BE2C (cell line): ENCODE measurements at places on chromosomes 13 and 19.

GRCh38 chr19:1259206-1259875, 9.8 kb upstream of the CIRBP start:
- DNase-seq, result peak; percentile 63

DNA sequence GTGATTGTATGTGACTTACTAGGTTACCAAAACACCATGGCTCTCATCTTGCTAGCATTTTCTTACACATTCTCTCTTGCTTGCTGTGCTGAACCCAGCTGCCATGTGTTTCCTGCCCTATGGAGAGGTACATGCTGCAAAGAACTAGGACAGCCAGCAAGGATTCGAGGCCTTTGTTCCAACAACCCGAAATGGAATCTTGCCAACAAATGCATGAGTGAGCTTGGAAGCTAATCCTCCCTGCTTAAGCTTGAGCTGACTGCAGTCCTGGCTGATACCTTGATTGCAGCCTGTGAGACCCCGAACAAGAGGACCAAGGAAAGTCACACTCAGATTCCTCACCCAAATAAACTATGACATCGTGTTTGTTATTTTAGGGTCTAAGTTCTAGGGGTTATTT, 651.2 kb downstream of the SLITRK6 start:
- peak; percentile 50 for DNase-seq

DNA sequence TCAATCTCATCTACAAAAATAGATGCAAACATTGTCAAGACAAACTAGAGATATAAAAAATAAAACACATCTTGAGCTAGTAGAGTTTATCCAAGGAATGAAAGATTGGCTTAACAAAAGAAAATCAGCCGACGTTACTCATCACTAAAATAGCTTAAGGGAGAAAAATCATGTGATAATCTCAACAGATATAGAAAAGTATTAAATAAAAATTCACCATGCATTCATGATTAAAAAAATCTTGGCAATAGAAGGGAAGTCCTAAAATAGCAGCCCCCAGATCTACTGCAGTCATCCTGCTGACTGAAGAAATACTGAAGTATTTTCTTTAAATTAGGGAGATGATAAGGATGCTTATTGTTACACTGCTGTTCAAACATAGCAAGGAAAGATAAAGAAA, 12.6 kb upstream of the DCLK1 start:
- DNase-seq, result no peak

- DNase-seq, result no peak
Observed at GRCh38 chr19:7676376-7676775, 514 bp upstream of the MCEMP1 start.

- no peak for DNase-seq
Observed at GRCh38 chr13:108033800-108034707, 181.3 kb downstream of the LIG4 start.

GRCh38 chr19:48340995-48341394, 15.6 kb downstream of the EMP3 start:
- DNase-seq, result no peak

DNA sequence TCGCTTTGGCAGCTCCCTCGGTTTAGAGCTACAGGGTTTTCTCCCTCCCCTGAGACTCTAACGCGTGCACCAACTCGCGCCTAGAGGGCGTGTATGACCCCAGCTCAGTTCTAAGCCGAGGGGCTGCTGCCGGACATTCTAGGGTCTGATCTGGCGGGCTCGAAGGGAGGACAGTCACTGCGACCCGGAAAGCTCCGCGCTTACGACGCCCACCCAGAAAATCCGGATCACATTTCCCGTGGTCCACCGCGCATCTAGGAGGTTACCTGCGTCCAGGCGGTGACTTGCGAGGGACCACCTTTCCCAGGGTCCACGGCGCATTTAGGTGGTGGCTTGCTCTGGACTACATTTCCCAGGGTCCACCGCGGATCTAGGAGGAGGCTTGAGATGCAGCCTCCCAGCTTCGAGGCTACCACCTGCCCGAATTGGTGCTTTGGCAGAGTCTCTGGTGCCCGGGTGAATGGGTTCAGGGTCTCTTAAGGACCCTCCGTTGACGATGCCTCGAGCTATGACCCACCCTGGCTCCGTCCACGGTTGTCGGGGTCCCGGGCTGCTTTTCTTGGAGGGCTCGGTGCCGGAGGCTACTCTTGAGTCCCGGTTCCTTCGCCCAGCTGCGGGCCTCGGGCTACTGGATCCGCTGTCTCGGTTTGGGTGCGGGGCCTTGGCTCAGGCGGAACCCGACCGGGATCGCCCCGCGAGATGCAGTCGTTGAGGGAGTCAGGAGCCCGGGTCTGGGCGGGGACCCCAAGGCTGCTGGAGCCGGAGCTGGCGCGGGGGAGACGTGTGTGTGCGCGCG, 30.5 kb downstream of the ZNF146 start:
- peak; percentile 34 for DNase-seq

GRCh38 chr13:23325191-23325590, 108.3 kb downstream of the SACS start:
- no peak for DNase-seq

DNA sequence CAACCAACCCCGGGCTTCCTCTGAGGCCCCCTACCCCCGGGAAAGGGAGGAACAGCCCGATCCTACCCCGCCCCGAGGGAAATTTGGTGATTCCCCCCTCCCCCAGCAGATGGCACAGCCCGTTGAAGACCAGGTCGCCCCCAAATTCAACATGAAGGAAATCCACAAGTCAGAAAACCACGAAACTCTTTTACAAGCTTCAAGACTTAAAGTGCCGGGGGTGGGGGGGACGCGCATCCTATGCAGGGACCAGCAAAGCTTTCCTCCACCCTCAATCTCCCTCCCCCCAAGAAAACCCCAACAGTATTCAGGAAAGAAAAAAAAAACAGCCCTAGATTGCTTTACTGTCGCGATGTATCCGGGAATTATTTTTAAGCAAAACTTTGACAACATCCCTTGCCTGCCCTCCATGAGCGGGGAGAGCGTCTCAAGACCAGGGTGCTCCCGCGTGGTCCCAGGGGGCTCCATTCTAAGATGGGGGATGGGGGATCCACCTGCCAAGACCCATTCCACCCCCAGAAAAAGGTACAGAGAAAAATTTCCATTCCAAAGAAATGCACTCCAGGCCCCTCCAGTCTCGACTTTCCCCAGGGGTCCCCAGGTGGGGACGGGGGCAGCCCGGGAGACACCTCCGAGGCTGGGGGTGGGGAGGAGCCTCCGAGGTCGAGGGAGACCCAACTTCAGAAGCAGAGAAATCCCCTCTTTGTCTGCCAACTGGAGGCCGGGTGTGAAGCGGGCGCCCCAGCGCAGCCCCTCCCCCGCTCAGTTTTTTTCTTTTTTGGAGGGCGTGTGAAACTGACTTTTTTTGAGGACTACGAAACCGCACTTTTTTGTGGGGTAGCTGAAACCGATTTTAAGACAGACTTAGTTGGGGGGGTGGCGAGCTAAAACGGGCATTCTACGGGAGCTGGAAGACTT, 1.5 kb downstream of the TCF3 start:
- DNase-seq, result peak; percentile 24

DNA sequence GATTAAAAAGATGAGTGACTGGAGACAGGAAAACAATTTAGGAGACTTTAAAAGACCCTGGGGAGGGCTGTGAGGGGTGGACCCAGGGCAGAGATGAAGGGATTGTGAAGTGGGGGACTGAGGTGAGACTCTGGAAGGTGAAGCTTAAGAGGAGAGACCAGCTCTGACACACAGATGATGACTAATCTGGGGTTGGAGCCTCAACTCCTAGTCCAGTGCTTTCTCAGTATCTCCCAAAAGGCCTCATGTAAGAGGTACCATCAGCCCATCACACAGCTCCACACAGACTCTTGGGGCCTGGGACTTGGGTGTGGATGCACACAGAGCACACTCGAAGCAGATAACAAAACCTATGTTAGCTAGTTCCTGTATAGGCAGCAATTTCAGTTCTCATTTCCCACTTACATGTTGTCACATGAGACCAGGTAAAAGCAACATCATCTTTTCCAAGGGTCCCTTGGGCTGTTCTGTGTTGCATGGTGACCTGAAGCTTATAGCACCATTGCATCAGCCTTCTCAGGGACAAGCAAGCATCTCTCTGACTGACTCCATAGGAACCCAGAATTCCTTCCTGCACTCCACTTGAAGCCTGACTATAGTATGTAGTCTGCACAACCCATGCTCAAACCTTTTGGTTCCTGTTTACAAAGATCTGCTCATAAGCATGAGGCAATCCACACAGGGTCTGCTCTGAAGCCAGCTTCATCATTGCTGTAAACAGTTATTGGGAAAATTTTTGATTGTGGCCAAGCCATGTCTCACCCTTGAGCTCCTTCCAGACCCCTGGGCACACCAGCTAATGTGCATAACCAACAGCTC, 88.6 kb upstream of the MYCBP2 start:
- no peak for DNase-seq

DNA sequence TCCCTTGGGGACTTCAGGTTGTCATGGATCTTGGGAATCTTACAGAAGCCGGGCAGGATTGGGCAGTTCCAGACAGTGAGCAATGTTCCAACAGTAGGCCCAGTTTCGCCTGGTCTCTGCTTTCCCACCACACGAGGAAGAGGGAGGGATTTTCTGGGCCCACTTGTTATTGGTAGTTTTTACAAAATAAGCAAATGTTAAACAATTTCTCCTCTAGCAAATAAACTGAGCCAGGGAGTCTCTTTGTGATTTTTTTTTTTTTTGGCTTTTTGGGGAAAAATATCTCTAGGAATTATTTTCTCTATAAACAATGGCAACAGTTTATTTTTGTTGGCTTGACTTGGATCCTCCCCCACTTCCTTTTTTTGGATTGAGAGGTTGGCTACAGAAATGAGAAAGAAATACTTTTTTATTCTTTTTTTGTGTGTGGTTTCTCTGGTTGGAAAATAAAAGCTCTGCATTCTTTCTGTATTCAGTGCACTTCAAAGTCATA, 89.3 kb downstream of the TM9SF2 start:
- DNase-seq, result no peak

- peak; percentile 78 for DNase-seq
Observed at GRCh38 chr19:801030-801860, 4.0 kb downstream of the PTBP1 start.

GRCh38 chr19:6713773-6714692, 6.4 kb downstream of the C3 start:
- no peak for DNase-seq

- peak; percentile 66 for DNase-seq
Observed at GRCh38 chr13:84865783-84866221, 933.4 kb downstream of the SLITRK6 start.

- peak; percentile 90 for DNase-seq
Observed at GRCh38 chr13:109869312-109870237, 83.2 kb upstream of the IRS2 start.

GRCh38 chr19:52724701-52725514, 9.9 kb downstream of the ZNF611 start:
- no peak for DNase-seq

DNA sequence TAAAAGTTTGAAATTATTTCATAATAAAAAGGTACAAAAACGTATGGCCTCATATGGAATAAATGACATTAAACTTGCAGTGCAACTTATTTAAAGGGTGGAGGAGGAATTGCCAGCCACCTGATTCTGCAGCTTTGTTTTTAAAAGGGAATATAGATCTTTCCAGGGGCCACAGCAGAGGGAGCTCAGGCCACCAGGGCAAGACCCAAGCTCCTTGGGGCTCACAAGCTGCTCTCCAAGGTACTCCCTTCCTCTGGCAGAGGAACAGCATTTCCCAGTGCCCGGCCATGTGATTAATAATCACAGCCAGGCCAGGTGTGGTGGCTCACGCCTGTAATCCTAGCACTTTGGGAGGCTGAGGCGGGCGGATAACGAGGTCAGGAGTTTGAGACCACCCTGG, 6.2 kb downstream of the ACOD1 start:
- no peak for DNase-seq

- no peak for DNase-seq
Observed at GRCh38 chr13:30900436-30900835, 5.6 kb upstream of the MEDAG start.

GRCh38 chr13:97130190-97130589, 91.9 kb upstream of the MBNL2 start:
- DNase-seq, result no peak

- no peak for DNase-seq
Observed at GRCh38 chr19:43337737-43338136, 15.7 kb upstream of the CD177 start.

- no peak for DNase-seq
Observed at GRCh38 chr19:2503521-2504109, 27.7 kb downstream of the GADD45B start.

DNA sequence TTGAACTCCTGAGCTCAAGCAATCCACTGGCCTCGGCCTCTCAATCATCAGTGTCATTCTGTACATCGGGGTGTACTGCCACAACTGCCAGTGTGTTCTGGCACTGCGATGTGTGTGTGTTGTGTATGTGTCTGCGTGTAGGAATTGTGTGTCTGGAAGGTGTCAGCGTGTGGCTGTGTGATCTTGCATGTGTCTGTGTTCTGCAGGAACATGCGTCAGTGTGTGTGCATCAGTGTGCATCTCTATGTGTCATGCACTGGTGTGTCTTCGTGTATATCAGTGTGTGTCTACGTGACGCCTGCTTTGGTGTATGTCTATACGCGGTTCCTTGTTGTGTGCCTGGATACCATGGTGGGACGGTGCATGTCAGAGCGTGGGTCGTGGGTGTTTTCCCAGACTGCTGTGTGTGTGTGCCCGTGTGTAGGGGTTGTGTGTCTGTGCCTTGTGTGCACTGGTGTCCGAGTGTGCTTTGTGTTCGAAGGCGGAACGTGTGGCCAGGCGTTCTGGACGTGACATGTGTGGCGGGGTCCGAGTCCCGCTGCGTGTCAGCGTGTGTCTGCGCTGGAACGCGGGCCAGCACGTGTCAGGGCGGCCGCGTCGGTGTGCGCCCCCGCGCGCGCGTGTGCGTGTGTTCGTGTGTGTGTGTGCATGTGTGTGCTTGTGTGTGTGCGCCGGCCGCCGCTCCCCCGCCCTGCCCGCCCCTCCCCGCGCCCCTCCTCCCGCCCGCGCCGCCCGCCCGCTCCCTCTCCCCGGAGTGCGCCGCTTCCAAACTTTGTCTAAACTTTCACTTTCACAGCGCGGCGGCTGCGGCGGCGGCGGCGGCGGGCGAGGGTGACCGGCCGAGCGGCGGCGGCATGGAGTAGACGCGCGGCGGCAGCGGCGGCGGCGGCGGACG, at the start of gene NFIX:
TSS of gene NFIX (plus strand) at position 775 of the 895 bp plus-strand sequence. CDS start 363 bp downstream, outside the sequence.
- peak; percentile 65 for DNase-seq

GRCh38 chr19:55341171-55341588, 1.5 kb downstream of the KMT5C start:
- DNase-seq, result peak; percentile 83

DNA sequence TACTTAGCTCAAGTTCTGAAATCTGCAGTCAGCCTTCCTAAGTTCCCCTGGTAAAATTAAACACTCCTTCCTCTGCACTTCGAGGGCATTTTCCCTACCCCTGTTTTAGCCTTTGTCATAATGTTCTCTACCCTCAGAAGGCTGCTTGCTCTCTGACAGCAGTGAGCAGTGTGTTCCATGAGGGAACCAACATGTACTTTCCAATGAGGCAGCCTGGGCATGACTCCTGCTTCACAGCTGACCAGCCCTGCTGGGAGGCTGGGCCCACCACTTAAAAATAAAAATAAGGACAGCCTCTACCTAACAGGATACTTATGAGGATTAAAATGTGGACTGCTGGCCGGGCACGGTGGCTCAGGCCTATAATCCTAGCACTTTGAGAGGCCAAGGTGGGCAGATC, 26.4 kb downstream of the RUBCNL start:
- no peak for DNase-seq

- peak; percentile 59 for DNase-seq
Observed at GRCh38 chr13:97141564-97142005, 80.5 kb upstream of the MBNL2 start.

GRCh38 chr19:3818466-3818865, 32.3 kb upstream of the MATK start:
- DNase-seq, result no peak

GRCh38 chr19:28586474-28586873, 626.5 kb downstream of the UQCRFS1 start:
- no peak for DNase-seq

GRCh38 chr13:101893021-101893420, 440.5 kb downstream of the ITGBL1 start:
- DNase-seq, result peak; percentile 12
